ENCODE measurements at places on chromosomes 1 and 21. TPM values are rescaled to one million over a fixed set of nuclear protein-coding genes. Genes with fewer than 3 reads are reported as not detected.

GRCh38 chr1:232292239-232292638 lies 337.7 kb downstream of the SIPA1L2 start:
- DNase-seq: peak; percentile 56

DNA sequence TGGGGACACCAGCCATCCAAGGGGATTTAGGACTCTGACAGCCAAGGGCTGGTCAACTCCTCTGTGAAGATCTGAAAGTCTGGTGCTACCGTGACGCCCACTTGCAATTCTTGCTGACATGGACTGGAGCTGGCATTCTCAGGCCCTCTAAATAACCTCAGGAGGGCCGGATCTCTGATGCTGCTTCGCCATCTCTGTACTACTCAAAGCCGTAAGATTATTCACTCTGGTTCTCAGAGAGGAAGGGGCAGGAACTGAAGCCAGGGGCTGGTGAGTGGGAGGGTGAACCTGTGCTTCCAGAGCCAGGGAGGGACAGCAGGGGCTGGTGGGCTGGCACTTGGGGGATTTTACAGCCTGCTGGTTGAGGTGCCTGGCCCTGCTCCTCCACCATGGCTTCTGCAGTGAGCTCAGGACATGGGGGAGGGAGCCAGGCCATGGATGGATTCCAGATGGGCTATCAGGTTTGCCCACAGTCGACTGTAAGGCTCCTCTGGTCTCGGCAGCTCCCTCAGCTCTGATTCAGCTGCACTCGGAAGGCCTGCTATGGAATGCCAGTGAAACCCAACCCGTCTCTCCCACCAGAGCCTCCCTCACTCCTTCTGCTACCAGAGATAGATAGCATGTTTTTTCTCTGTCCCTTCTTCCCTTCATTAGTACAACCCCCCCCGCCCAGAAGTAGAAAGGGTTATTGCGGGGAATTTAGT lies 84.5 kb downstream of the PLXNA2 start:
- peak; percentile 84 for DNase-seq

DNA sequence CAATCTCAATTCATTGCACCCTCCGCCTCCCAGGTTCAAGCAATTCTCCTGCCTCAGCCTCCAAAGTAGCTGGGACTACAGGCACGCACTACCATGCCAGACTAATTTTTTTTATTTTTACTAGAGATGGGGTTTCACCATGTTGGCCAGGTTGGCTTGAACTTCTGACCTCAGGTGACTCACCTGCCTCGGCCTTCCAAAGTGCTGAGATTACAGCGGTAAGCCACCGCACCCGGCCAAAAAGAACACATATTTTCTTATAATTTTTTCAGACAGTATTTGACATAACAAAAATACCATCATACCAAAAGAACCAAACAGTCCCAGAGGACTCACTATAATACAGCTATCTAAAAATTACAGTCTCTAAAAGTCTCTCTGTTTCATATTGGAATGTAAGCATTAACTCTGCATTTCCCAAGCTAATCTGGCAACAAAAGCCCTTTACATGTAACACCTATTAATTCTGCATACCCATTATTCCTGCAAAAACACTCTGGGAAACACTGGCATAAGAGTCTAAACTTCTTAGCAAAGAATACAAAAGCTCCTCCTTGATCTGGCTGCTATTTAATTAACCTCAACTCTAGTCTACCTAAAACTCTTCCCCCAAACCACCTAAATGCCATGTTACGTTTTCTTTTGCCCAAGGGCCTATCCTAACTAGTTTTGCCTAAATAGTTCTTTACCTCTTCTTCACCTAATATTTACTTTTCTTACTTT lies 26.9 kb downstream of the WDR26 start:
- DNase-seq: no peak

GRCh38 chr1:24528744-24529143 lies 26.1 kb downstream of the RCAN3 start:
- no peak for DNase-seq

- DNase-seq: no peak
Observed at GRCh38 chr1:77484334-77484733, 198.1 kb downstream of the ZZZ3 start.

GRCh38 chr1:83776913-83777757 lies 221.8 kb downstream of the TTLL7 start:
- DNase-seq: no peak

DNA sequence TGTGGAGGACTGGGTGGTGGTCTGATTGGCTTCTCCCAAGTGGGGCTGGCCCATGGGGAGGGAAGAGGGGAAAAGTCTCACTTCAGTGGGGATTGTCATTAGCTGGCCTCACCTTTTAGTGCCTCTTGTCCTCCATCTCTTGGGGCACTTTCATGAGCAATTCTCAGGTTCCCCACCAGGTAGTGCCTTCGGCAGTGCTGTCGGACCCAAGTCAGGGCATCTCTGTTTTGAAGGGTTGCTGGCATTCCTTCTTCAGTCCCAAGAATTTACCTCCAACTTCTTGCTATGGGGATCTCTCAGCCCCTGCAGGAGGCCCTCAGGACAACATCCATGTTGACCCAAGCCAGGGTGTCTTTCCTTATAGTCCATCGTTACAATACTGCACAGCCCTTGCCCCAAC lies 54.7 kb upstream of the F3 start:
- no peak for DNase-seq

GRCh38 chr1:101112051-101112780 lies 86.6 kb upstream of the DPH5 start:
- DNase-seq: peak; percentile 52

DNA sequence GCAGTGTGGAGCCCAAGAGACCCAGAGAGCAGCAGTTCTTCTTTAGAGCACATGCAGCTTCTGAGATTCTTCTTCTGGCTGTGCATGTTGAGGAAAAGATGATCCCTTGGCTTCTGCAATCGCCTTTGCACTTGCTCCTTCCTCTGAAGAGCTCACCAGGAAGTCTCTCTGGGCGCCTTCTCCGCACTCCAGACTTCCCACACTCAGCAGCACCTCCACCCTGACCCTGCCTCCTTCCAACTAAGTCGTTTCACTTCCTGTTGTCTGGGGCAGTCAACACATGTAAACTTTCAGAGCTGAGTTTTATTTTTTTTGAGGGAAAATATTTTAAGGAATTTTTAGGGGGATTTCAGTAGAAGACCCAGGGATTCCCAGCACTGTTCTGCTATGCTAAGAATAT lies 73.4 kb upstream of the F3 start:
- DNase-seq: peak; percentile 75

DNA sequence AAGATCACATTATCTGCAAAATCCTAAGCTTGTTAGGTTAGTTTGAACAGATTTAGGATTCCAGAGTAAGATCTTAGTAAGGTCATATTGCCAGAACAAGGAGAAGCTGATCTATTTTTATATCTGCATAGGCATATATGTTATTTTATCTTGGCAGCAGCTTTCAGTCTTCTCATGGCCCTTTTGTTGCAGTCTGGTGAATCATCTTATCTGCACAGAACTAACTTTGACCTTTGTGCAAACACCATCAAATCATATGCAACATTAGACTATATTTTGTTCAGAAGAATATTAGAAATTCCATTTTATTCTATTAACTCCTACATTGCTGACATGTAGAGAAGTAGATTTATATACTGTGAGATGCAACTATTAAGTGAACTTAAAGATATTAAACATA lies 107.3 kb downstream of the CLEC20A start:
- peak; percentile 7 for DNase-seq

DNA sequence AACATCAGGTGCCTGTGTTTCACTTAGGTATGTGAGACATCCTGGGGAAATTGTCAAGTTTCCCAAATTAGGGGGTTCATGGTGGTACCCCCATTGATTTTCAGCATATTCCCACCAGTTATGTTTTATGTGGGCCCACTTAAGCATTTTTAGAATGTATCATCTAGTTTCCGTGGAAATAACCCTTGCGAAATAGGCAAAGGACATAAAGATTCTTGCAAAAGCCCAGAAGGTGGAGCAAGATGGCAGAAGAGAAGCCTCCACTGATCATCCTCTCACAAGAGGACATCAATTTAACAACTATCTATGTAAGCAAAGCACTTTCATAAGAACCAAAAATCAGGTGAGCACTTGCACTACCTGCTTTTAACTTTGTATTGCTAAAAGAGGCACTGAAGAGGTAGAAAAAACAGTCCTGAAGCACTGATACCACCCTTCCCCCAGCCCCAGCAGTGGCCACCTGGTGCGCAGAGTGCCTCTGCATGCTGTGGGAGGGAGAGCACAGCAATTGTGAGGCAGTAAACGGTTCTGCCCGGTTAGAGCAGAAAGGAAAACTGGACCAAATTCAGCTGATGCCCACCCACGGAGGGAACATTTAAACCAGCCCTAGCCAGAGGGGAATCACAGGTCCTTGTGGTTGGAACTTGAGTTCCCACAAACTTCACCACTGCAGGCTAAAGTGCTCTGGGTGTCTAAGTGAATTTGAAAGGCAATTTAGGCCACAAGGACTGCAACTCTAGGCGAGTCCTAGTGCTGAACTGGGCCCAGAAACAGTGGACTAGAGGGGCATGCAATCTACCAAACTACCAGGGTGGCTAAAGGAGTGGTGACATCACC lies 23.2 kb downstream of the MCOLN2 start:
- no peak for DNase-seq

DNA sequence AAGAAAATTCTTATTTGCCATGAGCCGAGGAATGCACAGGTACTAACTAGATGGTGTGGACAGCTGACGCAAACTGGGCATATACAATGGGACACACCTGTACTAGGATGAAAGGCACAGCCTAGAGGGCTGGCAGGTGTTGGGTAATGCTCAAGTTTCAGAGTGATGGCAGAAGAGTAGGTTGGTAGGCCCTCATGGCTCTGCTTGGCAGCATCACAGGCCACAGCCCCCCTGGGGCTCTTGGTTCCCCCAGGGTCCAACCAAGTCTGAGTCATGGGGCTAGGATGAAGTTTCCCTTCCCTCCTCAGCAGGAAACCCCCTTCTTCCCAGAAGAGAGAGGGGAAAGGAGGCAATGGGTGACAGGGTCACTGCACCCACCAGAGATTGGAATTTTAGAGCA lies 35.2 kb downstream of the SPEN start:
- no peak for DNase-seq

GRCh38 chr1:24909388-24909898 lies 20.6 kb downstream of the RUNX3 start:
- DNase-seq: peak; percentile 61

DNA sequence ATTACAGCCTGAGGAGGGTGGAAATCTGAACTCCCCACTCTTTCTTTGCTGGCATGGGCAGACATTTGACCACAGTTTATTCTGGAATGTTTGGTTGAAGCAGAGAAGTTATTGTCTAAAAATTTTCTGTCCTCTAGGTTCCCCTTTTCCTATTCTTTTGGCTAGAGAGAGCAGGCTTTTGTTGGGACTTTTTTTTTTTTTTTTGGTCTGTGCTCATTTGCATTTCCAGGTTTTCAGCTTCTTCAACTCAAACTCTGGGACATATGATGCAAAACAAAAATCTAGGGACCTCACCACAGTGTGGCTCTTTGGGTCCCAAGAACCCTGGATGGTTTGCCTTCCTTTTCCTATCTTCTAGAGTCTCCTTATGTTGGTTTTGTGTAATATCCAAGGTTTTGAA lies 10.9 kb upstream of the ABCG1 start:
- no peak for DNase-seq

- no peak for DNase-seq
Observed at GRCh38 chr1:87462894-87463293, 134.2 kb downstream of the LMO4 start.

DNA sequence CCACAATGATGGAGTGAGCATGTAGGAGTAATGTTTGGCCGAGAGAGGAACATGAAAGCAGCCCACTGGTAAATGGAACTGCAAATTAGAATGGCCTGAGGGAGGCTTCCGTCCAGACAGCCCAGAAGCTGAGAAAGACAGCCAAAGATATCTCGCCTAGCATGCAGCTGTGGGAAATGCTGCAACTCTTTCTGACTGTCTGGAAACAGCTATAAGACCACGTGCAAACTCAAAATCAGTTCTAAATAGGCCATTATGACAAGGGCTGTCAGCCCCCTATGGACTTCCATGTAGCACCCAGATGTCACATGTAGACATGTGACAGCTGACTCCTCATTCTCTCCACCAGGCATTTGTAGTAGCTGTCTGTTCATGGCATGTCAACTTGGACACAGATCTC lies 62.9 kb upstream of the ATP1A1 start:
- DNase-seq: peak; percentile 52

GRCh38 chr1:53902235-53903138 lies 8.5 kb downstream of the DIO1 start:
- no peak for DNase-seq

- no peak for DNase-seq
Observed at GRCh38 chr1:228794810-228795209, 59.5 kb downstream of the RHOU start.

DNA sequence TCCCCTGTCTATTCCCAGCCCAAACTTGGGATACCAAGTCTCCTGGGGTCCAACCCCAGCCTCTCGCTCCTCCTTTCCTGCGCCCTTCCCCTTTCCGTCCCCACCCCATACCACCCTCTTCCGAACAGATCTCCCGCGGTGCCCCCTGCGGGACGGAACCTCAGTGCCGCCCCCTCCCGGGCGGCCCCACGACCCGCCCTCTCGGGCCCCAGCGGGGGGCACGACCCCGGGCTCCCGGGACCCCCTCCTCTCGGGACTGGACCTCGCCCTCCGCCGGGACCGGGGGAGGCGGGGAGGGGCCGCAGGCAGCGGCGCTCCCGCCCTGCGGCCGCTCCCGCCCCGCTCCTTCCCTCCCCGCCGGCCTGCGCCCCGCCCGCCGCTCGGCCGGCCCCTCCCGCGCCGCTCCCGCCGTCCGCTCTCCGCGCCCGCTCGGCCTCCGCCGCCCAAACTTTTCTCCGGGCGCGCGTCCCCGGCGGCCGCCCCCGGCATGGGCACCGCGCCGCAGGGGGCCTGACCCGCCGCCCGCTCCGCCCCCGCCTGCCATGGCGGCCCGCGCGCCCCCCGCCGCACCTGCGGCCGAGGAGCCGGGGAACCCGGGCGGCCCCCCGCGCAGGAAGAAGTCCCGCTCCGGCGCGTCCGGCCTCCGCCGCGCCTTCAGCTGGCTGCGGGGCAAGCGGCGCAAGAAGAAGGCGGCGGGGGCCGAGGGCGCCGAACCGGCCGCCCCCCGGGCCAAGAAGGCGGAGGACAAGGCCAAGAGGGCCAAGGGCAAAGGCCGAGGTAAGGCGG lies 39.0 kb upstream of the SYNC start:
- peak; percentile 36 for DNase-seq

- no peak for DNase-seq
Observed at GRCh38 chr1:101945884-101946283, 50.8 kb downstream of the OLFM3 start.

DNA sequence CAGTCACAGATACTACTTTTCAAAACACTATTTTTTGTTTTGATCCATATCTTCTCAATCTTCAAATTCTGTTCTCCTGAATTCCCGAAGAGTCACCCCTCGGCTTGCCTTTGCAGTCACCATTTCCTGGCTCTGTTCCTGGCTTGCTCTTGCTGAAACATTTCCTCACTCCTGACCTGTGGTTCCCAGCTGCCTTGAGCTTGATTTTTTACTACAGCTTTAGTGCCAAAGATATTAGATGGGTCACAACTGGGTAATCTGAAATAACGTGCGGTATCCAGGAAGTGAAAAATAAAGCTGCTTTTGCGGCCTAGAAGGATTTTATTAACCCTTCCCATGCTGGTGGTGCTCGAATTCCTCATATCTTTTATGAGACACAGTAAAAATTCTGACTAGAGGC lies 318.8 kb downstream of the PCP4 start:
- peak; percentile 89 for DNase-seq

OR6K3 gene
- not detected for polyA plus RNA-seq

KCNE2 gene
- 0.72 TPM for polyA plus RNA-seq

HES3 gene
- polyA plus RNA-seq: not detected

NUP210L gene
- 0.04 TPM for polyA plus RNA-seq

PTGER3 gene
- 0.16 TPM for polyA plus RNA-seq

TCP10L gene
- 0.89 TPM for polyA plus RNA-seq

DCAF6 gene
- polyA plus RNA-seq: 130 TPM

CAMK1G gene
- 0.16 TPM for polyA plus RNA-seq

IL10 gene
- 0.42 TPM for polyA plus RNA-seq

SRM gene
- 72.7 TPM for polyA plus RNA-seq

NMNAT2 gene
- 0.71 TPM for polyA plus RNA-seq

HYI gene
- 21.6 TPM for polyA plus RNA-seq

Measured in muscle of leg (tissue), 16 donors.